AG04450 (cell line): ENCODE measurements at places on chromosomes 1 and 21.

- no peak for DNase-seq
Measured at GRCh38 chr1:53196017-53196484, 573 bp upstream of the CPT2 start.

- no peak for DNase-seq
Measured at GRCh38 chr1:244368279-244368678, 83.4 kb downstream of the ADSS2 start.

GRCh38 chr1:96340686-96341085 lies 380.9 kb upstream of the PTBP2 start:
- DNase-seq = no peak

DNA sequence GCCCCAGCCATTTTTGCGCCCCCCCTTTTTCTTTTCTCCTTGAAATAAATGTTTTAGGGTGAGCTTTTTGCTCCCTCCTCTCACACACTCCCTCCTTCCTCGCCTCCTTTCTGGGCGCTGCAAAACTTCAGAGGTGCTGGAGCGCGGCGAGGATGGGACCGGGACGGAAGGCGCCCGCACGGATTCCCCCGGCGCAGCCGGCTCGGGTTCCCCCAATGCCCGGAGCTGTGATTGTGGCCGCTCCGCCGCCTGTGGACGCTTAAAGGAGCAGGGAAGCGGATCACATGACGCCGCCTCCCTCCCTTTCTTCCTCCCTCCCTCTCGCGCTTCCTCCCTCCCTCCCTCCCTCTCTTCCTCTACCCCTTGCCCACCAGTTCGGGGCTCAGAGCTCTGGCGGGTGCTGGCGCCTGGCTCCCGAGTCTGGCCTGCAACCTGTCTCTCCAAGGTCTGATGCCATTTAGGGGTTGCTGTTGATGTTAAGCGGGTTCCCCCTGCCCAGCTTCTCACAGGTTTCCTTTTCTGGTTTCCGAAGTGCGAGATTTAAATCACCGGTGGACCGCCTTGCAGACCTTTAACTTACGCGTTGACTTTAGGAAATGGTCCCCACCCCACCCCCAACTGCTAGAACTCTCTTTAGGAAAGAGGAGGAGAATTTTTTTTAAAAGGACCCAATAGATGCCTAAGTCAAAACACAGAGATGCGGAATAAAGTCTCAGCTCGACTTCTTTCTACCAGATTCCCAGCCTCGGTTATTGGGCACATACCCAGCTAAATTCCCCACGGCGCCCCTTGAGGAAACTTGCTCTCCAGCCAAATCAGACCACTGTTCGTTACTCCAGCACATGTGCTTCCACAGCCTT lies at the start of gene WLS:
WLS (minus strand) TSS at position 235 of the 860 bp plus-strand sequence; CDS start at position 11, 224 bp downstream.
- DNase-seq = peak; percentile 60

DNA sequence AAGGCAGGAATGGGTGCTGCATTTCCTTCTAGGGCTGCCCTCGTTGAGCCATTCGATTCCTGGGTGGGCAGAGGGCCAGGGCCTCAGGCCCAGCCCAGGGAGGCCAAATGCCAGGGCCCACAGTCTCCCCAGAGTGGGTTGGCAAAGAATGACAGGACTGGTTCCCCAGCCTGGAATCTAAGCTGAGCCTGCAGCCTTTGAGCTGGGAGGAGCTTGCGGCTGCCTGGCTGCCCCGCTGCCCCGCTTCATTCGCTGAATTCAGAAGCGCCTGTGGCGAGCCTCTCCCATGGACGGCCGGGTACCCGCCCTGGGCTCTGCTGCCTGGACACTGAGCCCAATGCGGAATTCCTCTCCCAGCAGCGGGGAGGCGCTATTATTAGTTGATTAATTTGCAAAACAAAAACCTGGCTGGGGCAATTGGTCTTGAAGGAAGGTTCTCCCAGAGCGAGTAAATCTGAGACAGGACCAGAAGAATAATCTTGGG lies 32.3 kb upstream of the TARDBP start:
- peak; percentile 32 for DNase-seq

DNA sequence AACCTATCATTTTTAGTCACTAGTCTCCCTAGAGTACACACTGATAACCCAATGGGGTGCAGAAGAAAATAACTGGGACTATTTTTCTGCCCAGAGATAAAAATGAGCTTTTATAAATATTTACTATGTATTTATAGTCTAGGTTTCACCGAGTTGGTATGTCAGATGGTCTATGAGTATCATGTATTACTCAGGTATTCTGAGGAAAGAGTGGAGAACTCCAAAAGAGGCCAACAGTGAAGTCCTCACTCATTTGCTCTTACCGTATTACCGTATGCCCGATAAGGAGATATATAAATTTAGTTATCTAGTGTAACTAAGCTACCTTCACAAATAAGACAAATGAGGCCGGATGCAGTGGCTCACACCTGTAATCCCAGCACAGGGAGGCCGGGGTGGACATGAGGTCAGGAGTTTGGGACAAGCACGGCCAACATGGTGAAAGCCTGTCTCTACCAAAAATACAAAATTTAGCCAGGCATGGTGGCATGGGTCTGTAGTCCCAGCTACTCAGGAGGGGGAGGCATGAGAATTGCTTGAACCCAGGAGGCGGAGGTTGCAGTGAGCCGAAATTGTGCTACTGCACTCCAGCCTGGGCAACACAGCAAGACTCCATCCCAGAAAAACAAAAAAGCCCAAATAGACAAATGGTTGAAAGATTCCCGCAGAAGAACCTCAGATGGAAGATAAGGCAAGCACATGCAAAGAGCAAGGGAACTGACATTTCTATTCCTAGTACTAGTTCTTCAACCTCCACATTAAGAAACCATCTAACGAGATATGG lies 15.6 kb downstream of the CSDE1 start:
- no peak for DNase-seq

GRCh38 chr1:205438213-205439158 lies 16.6 kb upstream of the LEMD1 start:
- DNase-seq = peak; percentile 23

DNA sequence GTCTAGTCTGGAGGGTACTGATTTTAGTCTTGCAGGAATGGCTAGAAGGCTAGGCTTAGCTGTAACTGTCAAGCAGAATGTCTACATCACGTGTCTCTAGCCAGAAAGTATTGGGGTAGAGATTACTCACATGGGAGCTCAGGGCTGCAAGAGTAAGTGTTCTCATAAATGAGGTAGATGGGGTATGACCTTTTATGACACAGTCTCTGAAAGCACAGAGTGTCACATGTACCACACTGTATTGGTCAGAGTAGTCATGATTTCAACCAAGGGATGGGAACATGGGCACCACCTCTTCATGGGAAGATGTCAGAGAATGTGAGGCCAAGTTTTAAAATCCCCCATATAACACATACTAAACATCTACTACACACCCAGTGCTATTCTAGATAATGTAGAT lies 2.9 kb downstream of the FYB2 start:
- no peak for DNase-seq

DNA sequence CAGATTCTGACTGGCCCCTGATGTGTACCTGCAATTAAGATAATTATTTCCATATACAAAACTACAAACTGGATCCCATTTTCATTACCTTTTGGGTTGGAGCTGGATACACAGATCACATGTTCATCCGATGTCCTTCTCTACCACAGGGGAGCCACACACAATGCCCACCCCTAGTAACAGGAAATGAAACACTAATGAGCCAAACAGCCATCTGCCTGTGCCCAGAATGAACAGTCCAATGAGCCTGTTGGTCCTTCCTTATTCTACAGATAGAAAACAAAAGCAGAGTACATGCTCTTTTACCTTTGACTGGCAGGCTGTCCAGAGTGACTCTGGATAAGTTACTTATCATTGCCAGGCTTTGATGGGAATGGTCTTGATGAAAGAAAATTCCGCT lies 68.6 kb downstream of the SIPA1L2 start:
- DNase-seq = no peak

GRCh38 chr1:90335558-90335957 lies 340.6 kb downstream of the ZNF326 start:
- DNase-seq = no peak

DNA sequence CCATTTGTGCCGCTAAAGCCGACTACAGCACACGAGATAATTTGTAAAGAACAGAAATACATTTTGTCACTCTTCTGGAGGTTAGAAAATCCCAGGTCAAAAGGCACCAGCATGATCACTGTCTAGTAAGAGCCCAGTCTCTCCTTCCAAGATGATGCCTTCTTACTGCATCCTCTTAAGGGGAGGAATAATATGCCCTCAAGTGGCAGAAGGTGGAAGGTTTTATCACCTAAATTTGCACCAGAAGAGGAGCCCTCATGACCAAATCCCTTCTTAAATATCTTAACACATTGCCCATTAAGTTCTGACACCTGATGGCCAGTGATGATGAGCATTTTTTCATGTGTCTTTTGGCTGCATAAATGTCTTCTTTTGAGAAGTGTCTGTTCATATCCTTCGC lies 326.7 kb upstream of the RGS18 start:
- DNase-seq = no peak

DNA sequence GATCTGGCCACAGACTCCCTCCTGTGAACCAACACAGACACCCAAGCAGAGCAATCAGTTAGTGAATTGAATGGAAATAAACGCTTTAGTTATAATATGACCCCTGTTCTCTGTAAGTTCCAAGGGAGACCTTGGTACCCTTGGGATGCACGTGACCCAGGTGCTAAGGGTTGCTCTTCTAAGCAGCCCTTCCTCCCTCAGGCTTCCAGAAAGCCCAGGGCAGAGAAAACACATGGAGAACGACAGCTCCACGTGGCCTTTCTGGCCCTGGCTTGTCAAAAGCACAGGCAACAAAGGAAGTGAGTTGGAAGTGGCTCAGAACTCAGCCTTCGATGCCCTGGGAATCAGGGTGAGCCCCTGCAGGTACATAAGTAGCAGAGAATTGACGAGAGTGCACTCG lies 57.4 kb downstream of the LACTBL1 start:
- DNase-seq = no peak

GRCh38 chr1:37438869-37439343 lies 35.5 kb upstream of the ZC3H12A start:
- no peak for DNase-seq

GRCh38 chr1:35844826-35845225 lies 37.0 kb downstream of the AGO4 start:
- DNase-seq = no peak

GRCh38 chr1:172429331-172430127 lies 9.0 kb downstream of the C1orf105 start:
- no peak for DNase-seq

- DNase-seq = no peak
Measured at GRCh38 chr1:168864266-168864665, 135.3 kb upstream of the DPT start.

DNA sequence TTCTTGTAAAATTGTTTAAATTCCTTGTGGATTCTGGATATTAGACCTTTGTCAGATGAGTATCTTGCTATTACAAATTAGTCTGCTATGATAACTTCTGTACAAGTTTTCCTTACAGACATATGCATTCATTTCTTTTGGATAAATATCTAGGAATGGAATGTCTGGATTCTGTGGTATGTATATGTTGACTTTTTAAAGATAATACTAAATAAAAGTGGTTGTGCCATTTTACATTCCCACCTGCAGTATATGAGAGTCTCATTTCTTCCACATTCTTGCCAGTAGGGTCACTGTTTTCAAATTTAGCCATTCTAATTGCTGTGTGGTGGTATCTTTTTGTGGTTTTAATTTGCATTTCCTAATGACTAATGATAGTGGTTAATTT lies 53.9 kb downstream of the SYDE2 start:
- DNase-seq = no peak

DNA sequence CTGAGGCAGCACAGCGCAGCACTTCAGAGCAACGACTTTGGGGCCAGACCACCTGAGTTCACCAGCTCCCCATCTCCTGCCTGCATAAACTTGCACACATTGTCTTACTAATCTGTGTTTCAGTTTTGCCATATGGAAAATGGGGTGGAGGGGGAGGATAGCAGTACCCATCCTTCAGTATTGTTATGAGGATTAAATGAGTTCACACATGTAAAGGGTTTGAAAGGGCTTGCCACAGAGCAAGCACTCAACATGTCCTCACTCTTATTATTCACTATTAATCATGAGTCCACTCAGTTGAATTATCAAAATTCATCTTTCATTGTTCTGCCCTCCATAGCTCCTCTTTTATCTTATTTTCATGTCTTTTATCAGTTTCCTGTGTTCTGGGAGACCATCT lies 40.1 kb upstream of the BMP8B start:
- DNase-seq = no peak

GRCh38 chr1:32769524-32770220 lies 47.5 kb downstream of the YARS1 start:
- no peak for DNase-seq

- no peak for DNase-seq
Measured at GRCh38 chr1:17632106-17632505, 92.6 kb downstream of the ARHGEF10L start.

- DNase-seq = no peak
Measured at GRCh38 chr1:8821084-8821483, 3.6 kb upstream of the RERE start.

DNA sequence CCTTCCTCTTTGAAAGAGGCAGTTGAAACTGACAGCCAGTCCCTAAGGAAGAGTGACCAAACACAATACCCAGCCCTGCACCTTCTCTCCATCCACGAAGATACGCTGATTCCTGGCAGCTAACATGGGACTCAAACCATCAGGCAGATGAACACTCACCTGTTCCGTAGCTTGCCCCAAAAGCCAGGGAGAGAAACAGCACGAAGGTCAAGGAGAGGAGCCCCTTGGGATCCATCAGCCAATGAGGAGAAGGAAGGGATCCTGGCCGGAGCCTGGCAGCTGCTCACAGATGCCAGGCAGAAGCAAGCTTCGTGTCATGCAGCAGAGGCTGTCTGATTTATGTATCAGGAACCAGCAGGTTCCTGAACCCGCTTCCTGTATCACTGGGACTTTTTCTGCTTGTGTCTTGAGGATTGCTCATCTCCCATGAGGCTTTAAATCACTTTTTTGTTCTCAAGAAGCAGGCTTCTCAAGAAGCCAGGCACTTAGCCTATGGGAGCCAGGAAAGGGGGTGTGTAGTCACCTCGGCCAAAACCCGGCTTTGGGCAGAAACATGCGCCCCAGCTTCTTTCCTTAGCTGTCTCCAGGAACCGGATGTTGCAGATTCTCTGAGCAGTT lies at the start of gene SLAMF1:
SLAMF1 (minus strand) TSS at position 334 of the 618 bp plus-strand sequence; CDS start at position 235, 99 bp downstream.
- DNase-seq = no peak
